Effector memory CD4-positive, alpha-beta T cell (primary cell): ENCODE measurements at places on chromosomes 5 and 9.

DNA sequence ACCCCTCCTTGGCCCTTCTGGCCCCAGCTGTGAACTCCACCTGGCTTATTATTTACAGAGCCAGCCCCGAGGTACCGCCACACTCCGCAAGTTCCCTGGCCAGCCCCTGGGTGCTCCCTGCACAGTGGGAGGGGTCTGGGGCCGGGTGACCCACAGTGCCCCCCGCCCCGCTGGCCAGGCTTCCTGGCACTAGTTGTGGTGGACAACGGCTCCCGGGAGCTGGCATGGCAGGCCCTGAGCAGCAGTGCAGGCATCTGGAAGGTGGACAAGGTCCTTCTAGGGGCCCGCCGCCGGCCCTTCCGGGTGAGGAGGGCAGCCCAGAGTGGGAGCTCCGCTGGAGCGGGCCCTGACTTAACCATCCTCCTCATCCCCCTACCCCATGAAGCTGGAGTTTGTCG is 3.9 kb downstream of the MAMDC4 start:
- H3K4me3 ChIP-seq: no peak overlapping the region
- H3K27me3 ChIP-seq: no peaks in the 10 kb centered on the region
- H3K4me1 ChIP-seq: no peaks in the 10 kb centered on the region
- peaks cover 4% of the 10 kb centered on the region for H3K36me3 ChIP-seq

DNA sequence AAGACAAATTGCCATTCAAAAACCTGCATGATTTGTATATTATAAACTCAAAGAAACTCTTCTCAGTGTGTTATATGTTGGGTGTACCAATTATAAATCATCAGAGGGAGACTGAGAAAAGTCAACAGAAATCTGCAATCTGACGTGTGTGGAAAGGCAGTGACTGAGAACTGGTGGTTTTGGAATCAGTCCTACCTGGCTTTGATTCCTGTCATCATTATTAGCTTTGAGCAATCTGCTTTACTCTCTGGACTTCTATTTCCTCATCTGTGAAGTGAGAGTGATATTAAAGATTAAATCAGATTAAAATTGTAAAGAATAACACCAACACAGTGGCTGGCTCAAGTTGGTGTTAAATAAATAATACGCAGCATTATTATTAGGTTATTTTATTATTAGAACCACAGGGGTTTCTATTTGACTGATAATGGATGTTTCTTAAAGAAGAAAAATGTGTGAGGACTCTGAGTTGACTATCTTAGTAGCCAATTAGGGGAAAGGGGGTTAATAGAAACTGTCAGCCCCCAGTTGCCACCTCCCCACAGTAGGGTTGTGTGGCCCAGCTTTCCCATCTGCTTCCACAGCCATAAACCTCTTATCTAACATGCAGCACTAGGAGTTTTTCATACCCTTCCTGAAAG is 59.6 kb downstream of the SNCAIP start:
- H3K36me3 ChIP-seq: no peaks in the 10 kb centered on the region
- H3K27me3 ChIP-seq: no peaks in the 10 kb centered on the region
- H3K4me1 ChIP-seq: no peaks in the 10 kb centered on the region

DNA sequence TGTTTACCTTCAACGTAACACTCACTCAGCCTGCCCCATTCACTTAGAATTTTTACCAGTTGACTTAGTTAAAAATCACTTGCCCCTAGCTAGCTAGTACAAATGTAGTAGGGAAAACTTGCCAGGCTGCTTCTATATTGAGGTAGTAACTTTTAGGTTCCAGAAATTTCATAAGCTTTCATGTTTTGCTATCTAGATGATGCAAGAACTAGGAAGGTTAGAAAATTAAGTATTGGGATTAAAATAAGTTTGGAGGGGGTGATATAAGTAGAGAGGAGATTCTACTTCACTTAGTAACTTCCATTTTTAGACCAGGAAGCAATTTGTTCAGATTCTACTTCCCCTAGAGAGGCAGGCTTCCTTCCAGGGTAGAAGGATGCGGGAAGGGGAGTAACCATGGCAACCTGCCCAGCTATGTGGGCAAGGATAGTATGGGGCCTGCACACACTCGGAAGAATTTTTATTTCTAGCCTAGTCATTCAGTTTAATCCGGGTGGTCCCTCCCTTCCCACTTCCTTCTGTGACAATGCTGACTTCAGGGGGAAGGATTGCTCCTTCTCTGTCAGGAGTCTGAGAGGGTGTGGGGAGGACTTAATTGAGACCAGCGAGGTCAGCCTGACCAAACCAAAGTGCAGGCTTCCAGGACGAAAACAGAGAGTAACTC is 4.2 kb downstream of the DAB2 start:
- H3K27ac ChIP-seq: no peak overlapping the region
- DNase-seq: no peak
- peaks cover 3% of the 10 kb centered on the region for H3K4me1 ChIP-seq

DNA sequence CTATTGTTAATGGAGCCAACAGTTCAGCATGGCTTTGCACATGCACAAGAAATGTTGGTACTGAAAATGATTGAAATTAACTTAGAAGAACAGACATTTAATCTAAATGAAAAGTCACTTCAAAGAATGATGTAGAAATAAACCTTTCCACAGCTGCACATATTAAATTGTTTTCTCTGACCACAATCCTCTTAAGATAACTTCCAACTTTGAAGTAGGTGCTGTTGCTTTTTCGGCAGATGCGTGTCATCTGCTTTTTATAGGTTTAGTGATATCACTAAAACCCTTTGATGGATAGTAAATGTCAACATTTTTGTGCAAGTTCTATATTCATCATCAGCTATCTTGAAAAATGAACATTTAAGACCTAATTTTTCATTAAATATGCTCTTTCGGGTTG is 25.3 kb upstream of the SLC1A3 start:
- H3K4me1 ChIP-seq: no peaks in the 10 kb centered on the region
- DNase-seq: no peak
- no peak overlapping the region for H3K4me3 ChIP-seq

GRCh38 chr5:160262151-160263074 is 33.1 kb downstream of the FABP6 start:
- H3K4me3 ChIP-seq: no peak overlapping the region
- DNase-seq: no peak
- H3K27me3 ChIP-seq: no peaks in the 10 kb centered on the region
